ENCODE measurements at places on chromosomes 2 and 18. TPM values are rescaled to one million over a fixed set of nuclear protein-coding genes. Genes with fewer than 3 reads are reported as not detected.

The MRO gene
- not detected for total RNA-seq

The PLB1 gene
- total RNA-seq, result 0.06 TPM

- DNase-seq, result no peak
Measured at GRCh38 chr2:10481666-10482157, 33.6 kb upstream of the ODC1 start.

- no peak for DNase-seq
Measured at GRCh38 chr2:3956892-3957291, 253.5 kb downstream of the DCDC2C start.

DNA sequence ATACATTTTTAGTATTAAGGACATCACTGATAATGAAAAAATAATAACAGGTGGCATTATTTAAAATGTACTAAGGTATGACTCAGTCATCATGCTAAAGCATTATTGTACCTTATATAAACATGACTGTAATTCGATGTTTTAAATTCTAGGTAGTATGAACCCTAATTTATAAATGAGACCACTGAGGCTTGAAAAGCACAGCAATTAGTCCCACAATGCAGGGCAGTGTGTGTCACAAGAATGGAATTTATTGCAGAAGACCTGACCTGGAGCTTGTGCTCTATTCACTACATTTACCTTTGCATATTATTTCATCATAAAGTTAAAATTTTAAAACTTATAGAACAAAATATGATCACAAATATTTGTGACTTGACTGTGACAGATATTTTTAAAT, 358.5 kb upstream of the DSEL start:
- no peak for DNase-seq

DNA sequence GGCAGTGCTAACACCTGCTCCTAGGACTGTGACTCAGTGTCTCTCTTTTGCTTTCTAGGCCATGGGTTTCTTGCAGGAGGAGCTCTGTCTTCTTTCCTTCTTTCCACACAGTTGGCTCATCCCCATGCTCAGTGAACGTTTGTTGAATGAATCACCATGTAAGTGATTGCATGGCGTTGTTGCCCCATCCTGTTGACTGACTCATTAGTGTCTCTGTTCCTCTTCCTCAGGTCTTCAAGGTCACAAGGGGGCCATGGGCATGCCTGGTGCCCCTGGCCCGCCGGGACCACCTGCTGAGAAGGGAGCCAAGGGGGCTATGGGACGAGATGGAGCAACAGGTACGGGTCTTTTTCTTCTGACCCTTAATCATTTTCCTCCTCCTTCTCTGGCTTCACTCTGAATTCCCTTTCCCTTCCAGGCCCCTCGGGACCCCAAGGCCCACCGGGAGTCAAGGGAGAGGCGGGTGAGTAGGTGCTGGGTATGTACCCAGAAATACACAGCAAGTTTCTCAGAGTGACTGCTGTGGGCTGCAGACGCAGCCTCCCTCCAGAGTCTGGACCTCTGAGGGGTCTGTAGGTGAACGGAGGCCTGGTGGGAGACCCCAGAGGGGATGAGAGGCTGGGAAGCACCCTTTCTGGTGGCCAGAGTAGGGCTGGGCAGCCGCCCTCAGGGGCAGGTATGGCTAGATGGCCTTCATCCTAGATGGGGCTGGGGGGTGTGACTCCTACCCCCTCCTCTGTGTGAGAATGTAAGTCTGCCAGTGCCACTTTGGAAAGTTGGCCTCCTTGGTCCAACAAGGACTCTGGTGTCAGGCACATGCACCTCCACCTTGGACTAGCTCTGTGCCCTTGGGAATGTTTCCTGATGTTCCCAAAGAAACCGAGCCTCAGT, 32.4 kb downstream of the MARCO start:
- DNase-seq, result peak; percentile 44

GRCh38 chr2:177254433-177255226, 9.9 kb downstream of the NFE2L2 start:
- peak; percentile 65 for DNase-seq
